NCI-H2029 treated with DMSO at 0.1 percent for 48 hours (cell line): ENCODE measurements at places on chromosomes 6 and 20.

DNA sequence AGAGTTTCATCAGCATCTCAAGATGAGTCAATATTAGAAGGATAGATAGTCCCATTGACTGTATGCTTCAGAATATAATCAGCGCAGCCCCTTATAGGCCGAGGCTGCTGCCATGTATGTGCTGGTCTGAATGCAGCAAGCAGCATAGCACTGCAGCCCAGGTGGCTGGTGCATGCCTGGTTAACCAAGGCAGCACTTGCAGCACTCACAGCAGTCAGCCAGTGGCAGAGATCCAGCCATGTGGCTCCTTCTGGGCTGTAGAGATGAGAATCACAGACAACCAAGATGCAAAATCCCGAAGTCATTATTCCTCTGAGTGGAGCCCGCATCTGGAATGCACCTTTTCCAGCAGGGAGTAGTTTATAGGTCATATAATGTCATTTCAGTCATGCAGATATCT is 251.9 kb downstream of the UST start:
- no peak for DNase-seq

- no peak for DNase-seq
Observed at GRCh38 chr6:167275001-167275400, 16.1 kb upstream of the UNC93A start.

- no peak for DNase-seq
Observed at GRCh38 chr6:4856785-4857184, 80.6 kb downstream of the CDYL start.

DNA sequence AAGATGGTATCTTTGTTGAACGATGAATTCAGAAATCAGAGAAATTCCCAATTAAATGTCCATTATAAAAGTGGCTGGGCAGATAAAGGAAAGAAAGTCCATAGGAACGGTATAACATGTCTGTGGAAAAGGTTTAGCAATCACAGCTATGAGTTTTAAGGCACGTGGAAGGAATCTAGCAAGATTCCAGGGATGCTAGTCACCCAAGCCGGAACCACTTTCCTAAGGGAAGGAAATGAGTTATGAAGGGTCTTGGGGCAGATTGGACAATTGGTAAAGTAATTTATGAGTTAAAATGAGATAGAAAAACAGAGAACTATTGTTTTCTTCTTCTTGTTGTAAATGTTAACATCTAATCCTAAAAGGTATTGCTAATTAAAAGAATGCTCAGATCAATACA is 384.8 kb downstream of the ADGRB3 start:
- DNase-seq: no peak

DNA sequence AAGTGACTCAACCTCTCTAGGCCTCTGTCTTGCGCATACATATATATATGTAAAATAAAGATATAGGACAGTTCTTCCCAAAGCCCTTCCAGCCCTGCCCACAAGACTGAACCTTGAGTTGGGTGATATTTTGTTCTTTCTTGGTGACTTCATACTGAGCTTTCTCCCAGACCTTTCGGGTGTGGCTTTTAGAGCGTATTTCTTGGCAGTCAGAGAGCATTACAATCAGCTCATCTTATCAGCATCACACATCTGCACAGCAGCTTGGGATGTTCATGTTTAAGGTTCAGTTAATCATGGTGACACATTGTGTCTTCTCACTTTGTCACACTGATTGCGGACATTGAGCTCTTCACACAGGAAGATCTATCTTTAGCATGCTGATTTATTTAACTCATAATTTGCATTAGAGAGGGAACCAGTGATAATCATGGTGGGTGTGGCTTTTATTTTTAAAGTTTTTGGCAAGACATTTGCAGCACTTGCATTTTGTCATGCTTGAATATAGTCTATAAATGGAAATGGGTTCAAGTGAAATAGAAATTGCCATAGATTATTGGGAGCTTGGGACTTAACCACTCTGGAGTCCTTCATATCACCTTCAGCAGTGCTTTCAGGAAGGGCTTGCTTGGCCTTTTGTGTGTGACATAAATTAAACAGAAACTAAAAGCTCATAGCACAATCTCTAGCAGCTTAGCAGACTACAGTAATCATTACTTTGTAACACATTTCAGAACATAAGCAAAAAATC is 8.3 kb downstream of the KIF3B start:
- no peak for DNase-seq

DNA sequence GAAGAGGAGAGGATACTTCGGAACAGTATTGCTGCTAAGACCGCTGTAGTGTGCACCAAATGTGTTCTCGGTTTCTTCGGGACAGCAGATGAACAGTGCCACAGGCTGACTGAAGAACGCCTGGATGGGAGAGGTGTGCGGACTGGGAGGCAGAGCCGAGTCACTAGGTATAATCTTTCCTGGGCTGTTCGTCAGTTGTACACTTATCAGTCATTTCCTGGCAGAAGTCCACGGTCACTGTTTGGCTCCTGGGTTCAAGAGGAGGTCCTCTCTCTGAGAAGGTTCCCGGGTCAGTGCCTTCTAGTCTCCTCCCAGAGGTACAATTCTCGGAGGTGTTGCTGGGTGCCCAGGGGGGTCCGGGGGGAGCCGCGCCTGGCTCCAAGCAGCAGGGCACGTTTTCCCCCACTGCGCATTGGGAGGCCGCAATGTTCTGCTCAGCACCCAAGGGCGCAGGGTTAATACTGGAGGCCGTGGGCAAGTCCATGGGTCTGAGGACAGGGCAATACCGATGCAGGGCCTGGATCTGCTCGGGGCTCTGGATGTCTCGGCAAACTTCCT is 38.1 kb downstream of the GJA10 start:
- DNase-seq: no peak

- no peak for DNase-seq
Observed at GRCh38 chr6:121435444-121436069, at the start of gene GJA1. Gene GJA1 (plus strand): TSS chr6:121435646. CDS start chr6:121446848, 11,202 bp downstream.

DNA sequence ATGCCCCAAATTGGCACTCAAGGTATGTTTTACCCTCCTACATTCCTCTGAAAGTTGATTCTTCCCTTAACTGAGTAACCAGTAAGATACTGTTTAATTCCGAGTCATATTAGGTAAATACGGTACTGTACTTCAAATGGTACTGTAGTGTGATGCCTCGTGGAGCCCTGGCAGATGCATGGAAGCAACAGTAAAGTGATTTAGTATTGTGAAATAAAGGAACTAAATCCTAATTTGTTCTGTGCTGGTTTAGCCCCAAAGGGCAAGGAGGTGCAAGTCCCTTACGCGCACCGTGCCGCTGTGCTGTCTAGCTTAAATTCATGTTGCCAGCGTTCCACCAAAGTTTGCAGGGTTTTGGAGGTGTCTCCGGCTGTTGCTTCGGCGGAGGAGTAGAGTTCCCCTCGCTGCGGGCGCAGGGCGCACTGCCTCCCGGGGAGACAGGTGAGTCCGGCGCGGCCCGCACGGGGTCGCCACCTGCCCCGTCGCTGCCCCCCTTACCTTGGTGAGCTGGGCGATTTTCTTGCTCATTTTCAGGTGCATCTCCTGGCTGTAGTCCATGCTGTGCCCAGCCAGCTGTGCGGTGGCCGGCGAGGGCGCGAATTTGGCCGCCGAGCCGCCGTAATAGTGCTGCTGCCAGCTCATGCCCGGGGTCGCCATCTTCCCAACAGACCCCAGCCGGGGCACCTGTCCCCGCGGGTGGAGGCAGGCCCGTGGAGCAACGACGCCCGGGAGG is 655 bp downstream of the FAM184A start:
- DNase-seq: peak; percentile 25

DNA sequence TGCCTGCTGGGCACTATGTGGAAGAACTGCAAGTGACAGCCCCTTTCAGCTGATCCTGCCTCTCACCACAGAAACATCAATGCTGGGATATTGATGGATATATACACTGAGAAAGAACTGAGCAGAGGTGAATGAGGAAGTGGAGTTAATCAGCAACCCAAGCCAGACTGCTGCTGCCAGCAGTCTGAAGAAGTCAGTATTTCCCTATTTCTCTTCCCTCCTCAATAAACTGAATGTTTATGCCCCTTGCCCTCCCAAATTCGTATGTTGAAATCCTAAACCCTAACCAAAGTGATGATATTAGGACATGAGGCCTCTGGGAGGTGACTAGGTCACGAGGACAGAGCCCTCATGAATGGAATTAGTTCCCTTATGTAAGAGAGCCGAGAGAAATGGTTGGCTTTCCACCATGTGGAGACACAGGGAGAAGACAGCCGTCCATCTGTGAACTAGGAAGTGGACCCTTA is 76.3 kb downstream of the CDK19 start:
- no peak for DNase-seq

DNA sequence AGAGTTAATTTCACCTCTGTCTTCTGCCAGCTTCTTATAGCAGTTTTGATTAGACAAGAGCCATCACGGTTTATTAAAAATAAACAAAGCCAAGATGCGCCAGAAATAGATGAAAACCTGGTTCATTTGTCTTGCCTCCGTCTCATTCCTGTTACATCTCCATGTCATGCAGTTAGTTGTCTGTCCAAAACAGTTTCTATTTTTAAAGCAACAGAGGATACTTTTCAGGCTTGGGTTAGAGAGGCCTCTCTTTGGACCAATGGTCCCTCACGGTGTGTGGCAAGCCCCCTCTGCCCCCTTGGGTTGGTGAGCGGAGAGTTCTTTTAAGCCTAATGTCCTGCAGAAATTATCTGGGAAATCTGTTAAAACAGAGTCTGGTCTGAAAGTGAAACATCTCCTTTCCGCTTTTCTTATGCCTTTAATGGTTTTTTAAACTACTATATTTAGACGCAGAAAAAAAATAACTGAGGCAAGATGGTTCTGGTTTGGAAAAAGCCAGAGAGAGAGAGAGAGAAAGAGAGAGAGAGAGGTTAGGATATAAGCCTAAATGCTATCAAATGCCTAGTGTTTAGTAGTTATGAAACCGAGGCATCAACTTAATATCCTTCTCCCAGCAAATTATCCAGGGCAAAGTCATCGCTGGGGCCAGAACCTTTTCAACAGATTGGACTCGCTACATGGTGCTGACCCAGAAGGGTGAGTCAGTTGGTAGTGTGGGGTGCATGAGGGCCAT is 64.5 kb downstream of the ZDHHC14 start:
- no peak for DNase-seq

DNA sequence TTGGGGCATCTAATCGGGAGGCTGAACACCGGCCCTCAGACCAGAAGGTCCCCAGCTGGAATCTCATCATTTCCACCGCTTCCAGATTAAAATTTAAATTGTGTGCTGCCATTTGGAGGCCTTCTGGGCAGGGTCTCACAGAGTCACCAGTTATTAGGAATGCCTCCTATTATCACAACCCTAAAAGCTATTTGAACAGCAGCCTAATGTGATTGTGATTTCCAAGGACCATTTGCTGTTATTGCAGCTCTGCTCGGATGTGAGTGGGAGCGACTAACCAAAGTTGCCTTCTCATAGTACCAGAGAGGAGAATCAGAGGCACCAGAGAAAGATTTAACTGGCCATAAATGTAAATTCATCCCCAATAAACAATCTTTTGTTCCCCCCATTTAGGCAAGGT is 277.3 kb downstream of the RNF144B start:
- no peak for DNase-seq

- DNase-seq: no peak
Observed at GRCh38 chr6:139754898-139755775, 380.7 kb upstream of the CITED2 start.

GRCh38 chr6:39881851-39882530 is 52.3 kb downstream of the MOCS1 start:
- DNase-seq: no peak

DNA sequence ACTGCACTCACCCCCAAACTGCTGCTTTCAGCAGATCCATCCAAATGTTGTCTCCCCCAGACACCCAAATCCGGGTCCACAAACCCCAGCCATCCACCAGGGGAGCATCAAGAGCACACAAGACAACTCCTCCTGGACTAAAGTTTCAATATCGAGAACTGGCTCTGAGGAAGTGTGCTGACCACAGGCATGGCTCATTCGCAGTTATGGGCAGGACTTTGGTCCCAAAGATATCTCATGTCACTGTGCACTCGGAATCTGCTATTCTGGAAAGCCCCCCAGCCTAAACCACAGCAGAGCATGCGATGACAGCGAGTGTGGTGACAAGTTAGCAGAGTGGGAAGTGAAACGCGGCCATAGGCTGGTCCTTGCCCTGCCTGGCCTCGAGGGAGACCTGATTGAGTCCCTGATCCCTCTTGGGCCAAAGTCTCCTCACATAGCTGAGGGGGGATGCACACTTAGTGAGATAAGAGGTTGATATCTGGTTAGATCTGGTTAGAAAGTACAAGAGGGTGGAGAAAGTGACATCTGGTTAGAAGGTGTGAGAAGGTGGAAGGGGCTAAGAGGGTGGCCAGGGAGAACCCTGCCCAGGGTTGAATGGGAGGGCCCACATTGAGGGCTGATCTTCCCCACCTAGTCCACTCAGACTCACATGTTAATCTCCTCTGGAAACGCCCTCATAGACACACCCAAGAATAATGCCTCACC is 149.7 kb downstream of the MRPL14 start:
- DNase-seq: no peak

DNA sequence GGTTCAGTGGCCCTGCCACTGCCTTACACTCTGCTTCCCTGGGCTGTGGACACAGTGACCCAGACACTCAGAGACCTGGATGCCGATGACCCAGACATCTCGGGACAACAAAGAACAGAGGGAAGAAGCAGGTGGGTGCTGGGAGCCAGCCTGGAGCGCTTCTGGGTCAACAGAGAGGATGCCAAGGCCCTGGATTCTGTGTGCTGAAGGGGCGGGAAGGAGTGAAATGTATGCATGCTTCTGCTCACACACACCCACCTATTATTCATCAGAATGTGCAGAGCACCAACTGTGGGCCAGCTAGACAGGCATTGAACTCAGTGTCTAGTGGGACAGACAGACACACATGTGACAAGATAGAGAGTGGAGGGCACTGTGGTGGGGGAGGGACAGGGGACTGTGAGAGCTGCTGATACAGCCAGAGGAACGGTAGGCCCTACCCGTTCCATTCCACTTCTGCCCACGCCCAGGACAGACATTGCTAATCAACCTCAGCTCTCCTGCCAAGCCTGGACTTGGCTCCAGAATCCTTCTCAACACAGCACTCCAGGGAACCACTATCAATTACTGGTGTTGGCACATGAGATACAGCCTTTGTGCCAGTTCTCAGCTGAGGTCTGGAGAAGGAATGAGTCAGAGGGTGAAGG is 20.2 kb downstream of the KCNK15 start:
- peak; percentile 84 for DNase-seq

GRCh38 chr6:15682965-15683822 is 20.4 kb upstream of the DTNBP1 start:
- DNase-seq: no peak

- peak; percentile 20 for DNase-seq
Observed at GRCh38 chr20:20611167-20611566, 101.3 kb downstream of the RALGAPA2 start.
